Endothelial cell of umbilical vein (primary cell): ENCODE measurements at places on chromosomes 6 and 20. TPM values are rescaled to one million over a fixed set of nuclear protein-coding genes. Genes with fewer than 3 reads are reported as not detected.

DNA sequence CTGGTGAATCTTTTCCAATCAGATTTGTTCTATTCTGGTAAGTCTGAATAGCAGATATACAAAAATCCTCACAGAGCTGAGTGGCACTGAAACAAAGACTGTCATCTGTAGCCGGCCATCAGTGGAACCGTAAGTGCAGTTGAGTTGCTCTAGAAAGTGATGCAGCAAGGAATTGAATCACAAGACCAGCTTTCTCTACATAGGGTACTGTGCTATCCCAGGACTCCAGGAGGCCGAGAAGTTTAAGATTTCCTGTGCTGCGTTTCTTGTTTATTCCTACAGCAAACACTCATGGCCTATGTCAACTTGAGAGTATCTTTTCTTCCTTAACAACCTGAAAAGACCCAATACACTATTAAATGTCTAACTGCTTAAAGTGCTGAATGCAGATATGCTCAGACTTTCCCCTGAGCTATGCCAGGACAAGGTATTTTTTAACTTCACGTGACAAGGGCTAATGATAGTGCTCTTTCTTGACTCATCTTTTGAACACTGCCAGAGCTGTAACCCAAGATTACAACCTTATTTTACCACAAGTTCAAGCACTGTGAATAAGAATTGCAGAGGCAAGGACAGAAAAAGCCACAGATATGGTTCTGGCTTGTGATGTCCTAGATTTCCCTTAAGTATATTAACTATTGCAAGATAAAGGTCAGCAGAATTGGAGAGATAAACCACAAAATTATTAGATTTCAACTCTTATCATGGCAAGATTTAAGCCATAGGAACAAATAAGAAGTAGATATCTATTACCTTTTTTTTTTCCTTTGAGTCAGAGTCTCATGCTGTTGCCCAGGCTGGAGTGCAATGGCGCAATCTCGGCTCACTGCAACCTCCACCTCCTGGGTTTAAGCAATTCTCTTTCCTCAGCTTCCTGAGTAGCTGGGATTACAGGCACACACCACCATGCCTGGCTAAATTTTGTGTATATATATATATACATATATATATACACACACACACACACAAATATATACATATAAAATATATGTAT lies 71.6 kb downstream of the GJA1 start:
- no peak for DNase-seq

GRCh38 chr20:11905460-11906179 lies 12.1 kb upstream of the BTBD3 start:
- DNase-seq = no peak

MTO1 gene
- 10.7 and 12.6 TPM in 2 replicates for polyA plus RNA-seq

DNA sequence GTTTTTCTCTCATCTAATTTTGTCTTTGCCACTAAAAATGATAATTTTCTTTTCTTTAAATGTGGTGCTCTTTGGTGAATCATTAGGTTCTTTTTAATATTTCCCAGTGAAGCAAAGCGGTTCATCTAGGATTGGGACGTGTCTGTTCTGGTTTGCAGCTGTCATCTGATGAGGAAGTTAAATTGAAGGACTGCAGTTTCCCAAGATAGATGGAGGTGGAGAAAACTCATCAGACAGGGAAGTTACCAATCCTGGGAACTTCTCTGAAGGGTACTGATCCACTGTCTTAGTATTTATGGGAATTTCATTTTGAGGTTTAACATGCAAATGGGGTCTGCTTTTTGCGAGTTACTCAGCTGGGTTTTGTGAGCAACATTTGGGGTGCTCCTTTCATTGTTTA lies 2.4 kb upstream of the AARS2 start:
- DNase-seq = no peak

SOBP gene
- 0.30 and 0.35 TPM in 2 replicates for polyA plus RNA-seq

DNA sequence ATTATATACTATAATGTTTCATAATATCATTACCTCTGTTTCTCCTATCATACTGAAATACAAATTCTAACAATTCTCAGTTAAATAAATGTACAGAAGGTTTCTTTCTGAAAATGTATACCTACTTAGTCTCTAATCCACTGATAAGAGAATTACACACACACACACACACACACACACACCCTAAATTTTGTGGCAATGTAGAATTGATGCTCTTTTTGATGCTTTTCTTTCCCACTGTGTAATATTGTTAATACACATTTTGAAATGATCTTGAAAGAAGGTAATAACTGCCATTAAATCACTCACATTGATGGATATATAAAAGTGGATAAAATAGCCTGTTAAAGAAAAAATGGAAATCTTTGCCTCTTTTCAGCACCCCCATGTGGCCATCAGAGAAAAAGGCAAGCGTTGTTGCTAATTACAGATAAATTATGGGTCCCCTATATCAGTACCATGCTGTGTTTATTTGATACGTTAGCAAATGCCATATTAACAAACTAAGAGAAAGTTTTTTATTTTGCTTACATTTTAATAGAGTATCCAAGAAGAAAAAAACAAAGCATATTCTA lies 76.6 kb upstream of the VGLL2 start:
- no peak for DNase-seq

RXRB gene
- polyA plus RNA-seq = 44.4 and 48.1 TPM in 2 replicates

HDGFL1 gene
- not detected in 2 replicates for polyA plus RNA-seq

DNA sequence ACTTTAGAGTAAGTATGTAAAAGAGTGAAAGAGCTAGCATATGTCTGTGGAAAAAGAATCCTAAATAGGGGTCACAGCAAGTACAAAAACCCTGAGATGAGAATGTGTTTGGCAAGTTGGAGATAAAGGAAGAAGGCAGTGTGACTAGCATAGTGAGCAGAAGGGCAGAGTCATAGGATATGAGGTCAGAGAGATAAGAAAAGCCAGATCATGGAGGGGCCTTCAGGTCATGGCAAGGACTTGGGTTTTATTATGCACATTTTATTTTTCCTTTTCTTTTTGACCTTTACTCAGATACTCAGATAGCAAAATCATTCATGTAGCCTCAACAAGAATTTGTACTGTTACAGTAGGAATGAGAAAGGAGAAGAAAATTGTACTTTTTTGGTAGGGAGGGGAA lies 138.0 kb downstream of the GJA1 start:
- peak; percentile 66 for DNase-seq

UBD gene
- 0.10 and 0.13 TPM in 2 replicates for polyA plus RNA-seq

- DNase-seq = peak; percentile 85
Observed at GRCh38 chr6:158799051-158799792, 19.9 kb downstream of the EZR start.

GRCh38 chr6:121055572-121056163 lies 278.6 kb downstream of the TBC1D32 start:
- DNase-seq = peak; percentile 58

SAMD3 gene
- not detected in 2 replicates for polyA plus RNA-seq

DNA sequence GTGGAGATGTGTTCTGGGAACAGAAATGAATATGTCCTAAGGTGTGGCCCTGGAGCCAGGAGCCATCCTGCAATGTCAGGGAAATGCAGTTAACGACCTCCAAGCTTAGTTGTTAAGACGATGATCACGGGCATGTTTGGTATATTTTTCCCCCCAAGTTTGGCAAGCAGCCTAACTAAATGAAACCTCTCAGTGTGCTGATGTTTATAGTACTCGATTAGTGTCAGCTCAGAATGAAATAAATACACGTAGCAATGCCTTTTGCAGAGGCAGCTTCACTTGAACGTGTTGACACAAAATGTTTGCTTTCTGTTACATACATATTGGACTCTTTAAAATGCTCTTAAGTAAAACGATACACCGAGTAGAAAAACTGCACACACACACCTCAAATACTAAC lies 76.2 kb upstream of the OLIG3 start:
- no peak for DNase-seq

SIGLEC1 gene
- polyA plus RNA-seq = not detected in 2 replicates

SLC17A3 gene
- polyA plus RNA-seq = not detected in 2 replicates

FBXO30 gene
- polyA plus RNA-seq = 2.0 and 3.3 TPM in 2 replicates

DNA sequence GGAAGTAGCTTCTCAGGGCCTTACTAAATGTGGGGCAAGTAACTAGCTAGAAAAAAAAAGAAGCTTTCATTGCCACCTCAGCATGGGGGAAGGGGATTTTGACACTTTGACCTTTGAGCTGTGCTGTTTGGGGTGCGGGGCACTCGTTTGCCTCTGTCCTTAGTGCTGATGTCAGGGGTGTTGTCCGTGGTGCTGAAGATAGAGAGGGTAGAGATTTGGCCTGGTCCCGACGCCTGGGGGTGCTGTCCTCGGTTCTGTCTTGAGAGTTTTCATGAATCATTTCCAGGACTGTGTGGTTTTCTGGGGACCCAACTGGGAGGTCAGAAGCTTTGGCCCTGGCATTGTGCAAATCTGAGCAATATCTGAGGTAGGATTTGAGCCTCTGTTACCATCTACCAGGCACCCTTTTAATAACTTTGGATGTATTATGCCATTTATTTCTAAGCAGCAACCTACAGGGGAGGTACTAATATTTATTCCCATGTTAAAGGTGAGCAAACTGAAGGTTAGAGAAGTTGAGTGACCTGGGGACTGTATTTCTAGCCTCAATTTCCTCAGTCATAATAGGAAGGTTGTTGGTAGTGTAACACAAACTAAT lies 78.0 kb downstream of the DLGAP4 start:
- peak; percentile 42 for DNase-seq

SLC35F1 gene
- polyA plus RNA-seq = not detected in 2 replicates

DNA sequence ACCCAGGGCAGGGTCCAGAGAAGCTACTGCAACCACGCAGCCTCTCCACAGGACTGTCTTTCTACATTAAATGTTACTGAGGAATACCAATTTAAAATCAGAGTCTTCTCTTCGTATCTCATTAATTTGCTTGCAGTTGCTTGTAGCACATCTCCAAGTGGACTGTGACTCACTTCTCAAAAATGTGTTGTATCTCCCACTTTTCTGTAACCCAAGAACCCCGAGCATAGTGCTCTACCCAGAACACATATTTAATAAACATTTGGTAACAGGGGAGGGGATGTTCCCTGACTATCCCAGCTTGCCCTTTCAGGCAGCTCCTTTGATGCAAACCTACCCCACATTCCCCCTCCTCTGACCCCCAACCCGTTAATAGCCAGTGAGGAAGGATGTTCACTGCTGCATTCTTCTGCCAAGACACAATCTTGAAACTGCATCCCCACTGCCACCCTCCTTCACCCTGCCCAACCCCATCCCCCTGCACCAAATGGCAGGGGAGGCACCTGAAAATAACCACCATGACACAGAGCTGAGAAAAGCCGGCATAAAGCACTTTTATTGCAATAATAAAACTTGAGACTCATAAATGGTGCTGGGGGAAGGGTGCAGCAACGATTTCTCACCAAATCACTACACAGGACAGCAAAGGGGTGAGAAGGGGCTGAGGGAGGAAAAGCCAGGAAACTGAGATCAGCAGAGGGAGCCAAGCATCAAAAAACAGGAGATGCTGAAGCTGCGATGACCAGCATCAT lies 24.2 kb downstream of the FKBP1A start:
- DNase-seq = no peak

- DNase-seq = no peak
Observed at GRCh38 chr6:115064680-115065079, 721.9 kb upstream of the HS3ST5 start.

BPIFA1 gene
- not detected in 2 replicates for polyA plus RNA-seq

- no peak for DNase-seq
Observed at GRCh38 chr6:33839399-33840047, 35.7 kb upstream of the MLN start.

- no peak for DNase-seq
Observed at GRCh38 chr6:110387986-110388385, 27.4 kb downstream of the DDO start.

TULP4 gene
- polyA plus RNA-seq = 10.7 and 10.8 TPM in 2 replicates

ZNF311 gene
- 0.26 and 0.33 TPM in 2 replicates for polyA plus RNA-seq

DNA sequence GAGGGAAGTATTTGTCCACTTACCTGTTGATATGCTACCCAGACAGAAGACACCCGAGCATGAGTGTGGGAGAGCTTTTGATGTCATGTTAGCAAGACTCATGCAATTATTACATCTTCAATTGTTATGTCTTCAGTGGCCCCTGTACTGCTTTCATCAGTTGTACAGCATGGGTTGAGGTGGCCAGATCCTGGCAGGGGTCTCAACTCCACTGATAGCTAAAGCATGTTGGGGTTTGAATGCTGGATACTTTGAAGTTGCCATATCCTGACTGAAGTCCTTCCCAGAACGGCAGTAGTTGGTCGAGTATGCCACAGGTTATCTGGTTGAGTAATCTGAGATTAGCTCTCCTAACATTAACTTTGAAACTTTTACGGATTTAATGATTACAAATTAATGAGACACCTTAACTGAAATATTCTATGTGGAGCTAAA lies 46.7 kb downstream of the LRRN4 start:
- DNase-seq = peak; percentile 23

EFCAB8 gene
- 0.01 and 0.08 TPM in 2 replicates for polyA plus RNA-seq

DNA sequence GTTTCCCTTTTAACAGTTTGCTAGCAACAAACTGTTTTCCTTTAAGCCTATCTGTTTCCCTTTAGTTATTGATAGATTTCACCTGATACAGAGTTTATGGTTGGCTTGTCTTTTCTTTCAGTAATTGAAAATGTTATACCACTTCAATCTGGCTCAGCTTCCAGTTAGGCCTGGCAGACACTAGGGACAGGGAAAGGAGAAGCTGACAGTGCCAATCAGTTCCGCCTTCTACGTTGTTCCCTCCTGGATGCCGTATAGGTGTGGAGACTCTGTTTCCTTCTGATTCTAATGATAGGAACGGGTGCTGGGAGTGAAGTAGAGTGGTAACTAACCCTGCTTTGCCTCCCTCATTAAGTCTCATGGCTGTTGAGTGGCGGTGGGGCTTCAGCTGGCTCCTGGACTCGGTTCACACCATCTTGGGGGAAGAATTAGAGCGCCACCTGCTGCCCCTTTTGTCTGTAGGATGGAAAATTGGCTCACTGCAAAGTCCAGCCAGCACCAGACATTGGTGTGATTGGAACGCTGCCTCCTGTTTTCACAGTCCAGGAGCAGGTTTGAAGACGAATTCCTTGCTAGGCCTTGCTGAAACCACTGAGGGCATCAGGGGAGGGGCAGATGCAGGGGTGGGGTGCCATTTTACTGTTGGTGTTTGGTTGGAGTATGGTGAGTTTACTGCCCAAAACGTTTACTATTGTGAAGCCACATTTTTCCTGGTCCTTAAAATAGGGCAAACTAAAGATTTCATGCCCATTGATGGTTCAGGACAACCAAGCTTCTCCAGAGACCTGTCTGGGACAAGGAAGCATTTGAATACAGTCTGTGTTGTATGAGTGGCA lies 1729.5 kb downstream of the GRIK2 start:
- peak; percentile 1 for DNase-seq

MAS1 gene
- not detected in 2 replicates for polyA plus RNA-seq

TRIM10 gene
- not detected in 2 replicates for polyA plus RNA-seq
